ENCODE measurements at places on chromosomes 4 and X. TPM values are rescaled to one million over a fixed set of nuclear protein-coding genes. Genes with fewer than 3 reads are reported as not detected.

HPGD gene
- total RNA-seq = 84.3 TPM

DNA sequence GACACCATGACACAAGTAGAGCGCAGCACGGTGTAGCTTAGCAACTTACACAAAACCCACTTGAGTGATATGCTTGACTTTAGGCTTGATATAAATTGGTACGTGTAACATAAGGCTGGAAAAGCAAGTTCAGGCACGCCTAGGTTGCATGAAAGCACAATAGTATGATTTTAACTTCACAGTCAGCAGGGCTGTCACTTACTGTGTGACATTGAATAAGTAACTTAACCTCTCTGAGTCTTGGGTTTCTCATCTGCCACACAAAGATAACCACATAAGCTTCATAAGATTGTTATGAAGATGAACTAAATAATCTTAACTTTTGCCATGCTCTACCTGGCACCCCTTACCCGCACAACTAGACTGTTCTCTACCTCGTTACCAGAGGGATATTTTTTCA, 9.5 kb downstream of the SRD5A3 start:
- no peak for DNase-seq

- DNase-seq = no peak
These were observed 46.0 kb upstream of the TMPRSS11F start for GRCh38 chr4:68175562-68176155.

- no peak for DNase-seq
These were observed 167.6 kb upstream of the ARSJ start for GRCh38 chr4:114146947-114147618.

DNA sequence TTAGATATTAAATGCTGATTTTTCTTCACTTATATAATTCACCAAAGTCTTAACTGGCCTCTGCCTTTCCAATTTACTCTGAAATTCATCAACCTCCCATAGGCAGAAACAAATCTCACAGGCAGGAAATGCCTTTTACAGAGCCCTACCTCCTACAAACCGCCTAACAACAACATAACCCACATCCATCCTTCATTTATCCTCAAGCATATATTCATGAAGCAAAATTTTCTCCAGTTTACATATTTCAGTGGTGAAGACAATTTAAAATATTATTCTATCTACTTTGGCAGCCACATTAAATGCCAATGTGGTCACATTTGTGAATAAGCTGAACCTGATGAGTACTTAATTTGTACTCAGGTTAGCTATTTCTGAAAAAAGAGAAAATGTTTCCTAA, 30.3 kb downstream of the SEPSECS start:
- DNase-seq = no peak

Measured in left lobe of liver (tissue), 2 donors.